ENCODE measurements at places on chromosomes 1 and 21.

GRCh38 chr1:37028981-37029617 is 5.2 kb downstream of the GRIK3 start:
- no peak for DNase-seq

DNA sequence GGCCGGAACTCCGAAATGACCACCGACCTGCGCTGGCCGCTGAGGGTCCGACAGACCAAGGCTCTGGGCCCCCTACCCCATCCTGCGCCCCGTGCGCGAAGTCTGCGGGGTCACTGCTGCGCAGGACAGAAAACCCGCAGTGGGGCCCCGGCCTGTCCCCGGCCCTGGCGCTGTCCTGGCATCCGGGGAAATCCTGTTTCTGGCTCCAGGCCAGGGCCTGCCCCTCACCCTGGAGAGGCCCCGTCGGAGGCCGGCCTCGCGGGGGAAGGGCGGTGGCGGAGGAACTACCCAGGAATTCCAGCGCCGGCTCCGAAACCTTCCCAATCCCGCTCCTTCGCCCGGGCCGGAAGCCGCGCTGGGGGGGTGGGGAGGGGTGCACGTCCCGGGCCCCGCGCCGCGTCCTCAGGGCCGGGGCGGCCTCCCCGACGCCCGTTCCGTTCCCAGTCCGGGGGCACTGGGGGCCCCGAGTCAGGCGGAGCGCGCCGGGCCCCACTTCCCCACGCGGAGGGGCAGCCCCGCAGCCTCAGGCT is 77.0 kb downstream of the MORN1 start:
- no peak for DNase-seq

DNA sequence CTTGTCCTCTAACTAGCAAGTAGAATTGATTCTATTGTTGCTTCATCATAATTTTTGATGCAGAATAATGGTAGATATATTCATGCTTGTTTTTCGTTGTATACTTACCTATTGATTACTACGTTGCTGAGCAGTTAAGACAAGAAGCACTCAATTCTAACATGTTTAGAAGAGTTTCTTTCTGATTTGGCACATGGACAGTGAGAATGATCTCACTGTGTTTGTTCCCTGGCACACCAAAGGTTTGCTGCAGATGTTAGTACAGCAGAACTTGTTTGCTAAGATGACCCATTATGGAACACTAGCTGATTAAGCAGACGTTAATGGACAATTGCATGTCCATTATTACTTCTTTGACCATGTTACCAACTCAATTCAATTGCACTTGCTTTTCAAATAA is 184.7 kb upstream of the SGIP1 start:
- DNase-seq: no peak

- DNase-seq: no peak
These were observed 109.9 kb downstream of the SPAG17 start for GRCh38 chr1:118075116-118075515.

DNA sequence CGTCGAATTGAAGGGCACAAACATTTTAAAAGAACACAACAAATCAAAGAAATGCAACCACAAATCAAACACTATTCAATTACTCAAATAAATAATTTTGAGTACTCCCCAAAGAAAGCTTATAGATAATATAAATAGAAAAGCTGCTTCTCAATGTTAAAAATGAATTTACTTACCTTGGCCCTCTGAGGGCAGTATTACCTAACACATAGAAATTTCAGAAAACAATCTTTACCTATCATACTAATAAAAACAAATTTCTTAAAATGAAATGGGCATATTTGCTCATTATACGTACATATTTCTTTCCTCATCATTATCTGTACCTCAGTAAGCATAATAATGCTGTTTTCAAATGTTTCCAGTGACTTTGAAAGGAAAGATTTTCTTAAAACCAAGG is 141.8 kb downstream of the AKT3 start:
- no peak for DNase-seq

- DNase-seq: no peak
These were observed 121.7 kb downstream of the DHRS3 start for GRCh38 chr1:12496154-12496961.

GRCh38 chr1:26327956-26328362 is 10.2 kb downstream of the CD52 start:
- DNase-seq: no peak

DNA sequence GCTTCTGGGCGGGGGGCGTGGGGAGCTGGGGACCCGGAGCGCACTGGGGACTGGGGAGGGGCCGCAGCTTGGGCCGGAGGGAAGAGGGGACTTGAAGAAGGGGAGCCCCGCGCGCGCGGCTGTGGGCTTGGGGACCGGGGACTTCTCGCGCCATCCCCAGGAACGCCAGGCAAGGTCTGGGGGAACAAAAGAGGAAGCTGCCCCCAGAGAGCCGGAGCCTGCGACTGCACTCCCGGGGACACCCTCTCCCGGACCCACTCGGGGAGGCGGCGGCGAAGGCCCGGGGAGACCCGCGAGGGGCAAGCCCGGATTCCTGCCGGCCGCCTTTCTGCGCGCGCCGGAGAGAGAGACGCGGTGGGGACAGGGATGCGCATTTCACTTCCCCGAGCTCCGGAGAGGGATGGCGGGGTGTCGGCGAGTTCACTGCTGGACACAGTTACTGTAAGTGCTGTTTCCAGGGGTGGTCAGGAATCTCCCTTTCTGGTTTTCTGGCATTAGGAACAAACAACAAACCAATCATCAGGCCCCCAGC is 732 bp downstream of the ABCG1 start:
- DNase-seq: no peak
